ENCODE measurements at places on chromosomes 12 and 14.

GRCh38 chr12:125128439-125129178, 63.4 kb downstream of the AACS start:
- no peak for DNase-seq

GRCh38 chr14:52987514-52987913, 36.7 kb upstream of the FERMT2 start:
- DNase-seq = no peak

DNA sequence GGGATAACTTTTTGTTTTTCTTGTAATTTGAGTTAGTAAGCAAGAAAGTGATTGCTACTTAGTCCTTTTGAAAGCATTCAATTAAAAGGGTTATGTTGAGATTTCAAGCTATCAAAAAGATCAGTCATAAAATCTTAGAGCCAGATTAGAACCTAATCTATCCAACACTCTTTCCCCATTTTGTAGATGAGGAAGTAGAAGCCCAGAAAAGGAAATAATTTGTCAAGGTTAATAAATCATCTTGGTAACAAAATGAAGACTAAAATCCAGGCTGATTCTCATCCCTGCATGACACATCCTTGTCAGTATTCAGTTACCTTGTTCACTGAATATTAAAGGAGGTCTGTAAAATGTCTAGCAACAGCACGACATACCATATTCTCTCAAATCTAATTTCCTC, 26.5 kb downstream of the PPP1R13B start:
- DNase-seq = no peak

GRCh38 chr14:91501951-91502930, 7.9 kb downstream of the PPP4R3A start:
- DNase-seq = no peak

- no peak for DNase-seq
Observed at GRCh38 chr14:42671636-42672035, 1065.0 kb downstream of the LRFN5 start.

DNA sequence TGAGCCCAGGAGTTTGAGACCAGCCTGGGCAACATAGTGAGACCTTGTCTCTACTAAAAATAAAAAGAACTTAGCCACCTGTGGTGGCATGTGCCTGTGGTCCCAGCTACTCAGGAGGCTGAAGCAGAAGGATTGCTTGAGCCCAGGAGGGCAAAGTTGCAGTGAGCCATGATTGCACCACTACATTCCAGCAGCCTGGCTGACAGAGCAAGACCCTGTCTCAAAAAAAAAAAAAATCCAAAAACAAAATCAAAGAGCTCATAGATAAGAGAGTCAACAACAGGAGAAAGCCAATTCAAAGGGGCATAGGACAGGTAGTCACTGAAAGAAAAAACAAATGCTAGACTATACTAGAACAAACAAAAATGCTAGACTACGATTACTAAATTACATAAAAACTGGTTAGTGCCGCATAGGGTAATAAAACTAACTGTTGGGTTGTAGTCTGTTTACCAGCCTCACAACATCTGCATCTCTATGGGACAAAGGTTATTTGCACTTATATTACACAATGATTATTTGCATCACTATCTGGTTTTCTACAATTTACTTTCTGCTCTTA, 16.6 kb upstream of the EEA1 start:
- DNase-seq = no peak

DNA sequence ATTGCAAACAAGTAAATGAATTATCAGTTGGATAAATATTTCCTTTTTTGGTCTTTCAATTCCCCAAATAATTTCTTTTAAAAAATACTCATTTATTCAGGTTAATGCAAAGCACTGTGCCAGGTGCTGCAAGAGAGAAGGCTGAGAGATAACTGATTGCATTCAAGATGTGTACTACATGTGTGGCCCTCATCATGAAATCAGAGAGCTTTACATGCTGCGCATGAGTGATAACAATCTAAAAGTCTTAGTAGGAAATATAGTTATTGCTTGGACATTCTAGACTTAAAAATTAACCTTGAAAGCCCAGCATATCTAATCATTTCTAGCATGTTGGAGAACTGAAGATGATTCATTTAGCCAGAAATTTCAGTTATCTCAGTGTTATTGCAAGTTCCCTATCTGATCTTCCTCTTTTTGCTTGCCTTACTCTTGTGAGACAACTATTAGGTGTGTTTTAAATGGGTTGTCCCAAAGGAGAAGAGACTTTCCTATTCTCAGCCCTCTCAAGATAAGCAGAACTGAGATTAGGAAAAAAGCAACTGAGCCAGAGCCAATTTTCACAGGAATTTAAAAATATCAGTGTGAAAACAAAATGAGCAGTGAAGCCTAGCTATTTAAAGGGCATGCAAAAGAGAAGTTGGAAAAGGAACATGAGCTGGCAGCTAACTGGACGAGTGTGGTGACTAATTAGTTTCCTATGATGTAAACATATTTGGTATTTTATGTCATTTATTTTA, 60.9 kb downstream of the PLEKHA5 start:
- no peak for DNase-seq

DNA sequence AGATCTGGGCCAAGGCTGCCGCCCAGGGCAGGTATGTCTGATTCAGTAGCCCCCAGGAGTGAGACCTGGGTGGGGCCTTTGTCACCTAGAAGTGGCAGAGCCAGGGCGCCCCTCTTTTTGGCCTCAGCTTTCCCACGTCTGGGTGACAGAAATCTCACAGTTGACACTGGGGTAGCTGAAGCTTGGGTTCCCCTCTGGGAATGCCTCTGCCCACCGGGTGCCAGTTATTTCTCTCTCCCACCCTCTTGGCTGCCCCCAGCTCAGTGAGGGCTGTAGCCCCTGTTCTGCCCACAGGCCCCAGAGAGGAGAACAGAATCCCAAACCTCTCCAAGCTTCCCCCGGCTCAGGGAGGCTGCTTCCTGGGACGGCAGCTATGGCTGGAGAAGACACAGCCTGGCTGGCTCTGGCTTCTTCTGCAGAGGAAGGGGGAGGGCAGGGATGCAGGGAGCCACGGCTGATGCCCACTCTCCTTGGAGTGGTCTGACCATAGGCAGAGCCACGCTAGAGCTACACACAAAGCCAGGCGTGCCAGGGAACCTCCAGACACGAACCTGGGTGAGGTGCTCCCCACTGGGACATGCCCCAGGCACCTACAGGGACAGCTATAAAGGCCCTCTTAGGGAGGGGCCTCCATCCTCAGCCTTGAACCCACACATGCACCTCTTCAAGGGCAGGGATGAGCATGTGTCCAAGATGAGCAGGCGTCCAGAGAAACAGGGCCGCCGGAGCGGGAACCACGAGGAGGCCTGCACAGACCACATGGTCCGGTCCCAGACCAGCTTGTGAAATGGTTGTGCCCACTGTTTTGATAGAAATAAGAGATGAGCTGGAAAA, 51.7 kb downstream of the BEGAIN start:
- no peak for DNase-seq

DNA sequence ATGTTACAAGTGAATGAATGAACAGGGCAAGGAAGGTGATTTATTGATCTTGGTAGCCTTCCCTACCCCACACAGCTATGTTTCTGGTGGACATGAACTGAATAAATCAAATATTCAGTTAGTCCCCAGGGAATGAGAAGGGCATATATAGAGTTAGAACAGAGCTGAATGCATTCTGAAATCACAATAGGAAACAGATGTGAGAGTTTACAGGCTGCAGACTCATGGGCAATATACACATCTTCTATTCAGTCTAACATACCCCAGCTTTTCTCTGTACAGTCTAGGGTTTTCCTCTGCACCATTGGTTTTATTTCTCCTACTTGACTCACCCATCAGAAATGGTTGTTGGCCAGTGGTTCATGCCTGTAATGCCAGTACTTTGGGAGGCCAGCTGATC, 7.3 kb upstream of the STX2 start:
- no peak for DNase-seq

- no peak for DNase-seq
Observed at GRCh38 chr14:60331201-60332045, 82.4 kb downstream of the PPM1A start.

- DNase-seq = no peak
Observed at GRCh38 chr12:58765076-58765475, 155.2 kb downstream of the LRIG3 start.

DNA sequence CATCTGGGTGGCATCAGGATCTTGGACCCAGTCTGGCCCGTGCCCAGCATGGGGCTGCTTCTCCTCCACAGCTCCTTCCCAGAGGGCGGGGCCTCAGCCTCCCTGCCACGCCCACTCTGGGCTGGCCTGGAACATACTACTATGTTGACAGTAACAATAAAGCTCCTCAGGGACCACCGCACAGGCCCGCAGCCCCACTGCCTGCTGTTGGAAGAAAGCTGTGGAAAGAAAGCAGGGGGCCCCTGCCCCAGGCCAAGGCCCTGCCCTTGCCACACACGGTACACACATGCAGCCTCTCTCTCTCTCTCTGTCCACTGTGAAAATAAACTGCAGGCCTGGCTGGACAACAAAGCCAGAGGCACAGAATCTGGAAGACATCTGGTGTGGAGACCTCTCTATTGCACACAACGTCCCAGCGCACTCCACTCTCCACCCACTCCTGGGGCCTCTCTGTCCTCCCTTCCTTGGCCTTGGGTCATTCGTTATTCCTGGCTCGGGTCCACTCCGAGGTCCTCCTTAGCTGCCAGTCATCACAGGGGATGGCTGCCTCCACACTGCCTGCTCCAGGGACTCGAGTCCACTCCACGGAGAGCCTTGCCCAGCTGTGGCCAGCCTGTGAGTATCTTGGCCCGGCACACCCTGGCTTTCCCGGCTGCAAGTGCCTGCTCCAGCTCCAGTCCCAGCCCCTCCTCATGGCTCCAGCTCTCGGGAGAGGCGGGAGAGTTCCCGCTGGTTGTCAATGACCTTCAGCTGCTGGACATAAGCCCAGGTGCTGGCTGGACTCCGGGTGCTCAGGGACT, 11.8 kb upstream of the ENDOU start:
- DNase-seq = no peak

- DNase-seq = no peak
Observed at GRCh38 chr12:124848621-124849380, 14.9 kb downstream of the SCARB1 start.

GRCh38 chr12:4154672-4155225, 118.8 kb upstream of the CCND2 start:
- DNase-seq = no peak

DNA sequence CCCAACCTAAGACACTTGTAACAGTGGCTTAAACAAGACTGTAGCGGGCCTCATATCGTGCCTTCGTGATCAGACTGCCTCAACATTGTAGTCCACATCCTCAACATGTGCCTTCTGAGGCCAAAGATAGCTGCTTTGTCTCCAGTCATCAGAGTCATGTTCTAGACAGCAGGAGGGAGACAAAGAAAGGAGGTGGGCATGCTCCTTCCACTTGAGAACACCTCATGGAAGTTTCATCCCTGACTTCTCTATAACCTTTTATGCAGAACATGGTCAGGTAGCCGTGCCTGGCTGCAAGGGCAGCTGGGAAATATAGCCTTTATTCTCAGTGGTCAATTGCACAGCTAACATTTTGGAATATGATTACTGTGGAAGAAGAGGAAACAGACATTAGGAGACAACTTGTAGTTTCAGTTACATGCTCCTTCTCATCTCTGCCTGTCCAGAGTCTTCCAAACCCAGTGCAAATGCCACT, 25.3 kb upstream of the DHRS2 start:
- no peak for DNase-seq

- DNase-seq = no peak
Observed at GRCh38 chr14:70361893-70362292, 2.4 kb upstream of the COX16 start.

DNA sequence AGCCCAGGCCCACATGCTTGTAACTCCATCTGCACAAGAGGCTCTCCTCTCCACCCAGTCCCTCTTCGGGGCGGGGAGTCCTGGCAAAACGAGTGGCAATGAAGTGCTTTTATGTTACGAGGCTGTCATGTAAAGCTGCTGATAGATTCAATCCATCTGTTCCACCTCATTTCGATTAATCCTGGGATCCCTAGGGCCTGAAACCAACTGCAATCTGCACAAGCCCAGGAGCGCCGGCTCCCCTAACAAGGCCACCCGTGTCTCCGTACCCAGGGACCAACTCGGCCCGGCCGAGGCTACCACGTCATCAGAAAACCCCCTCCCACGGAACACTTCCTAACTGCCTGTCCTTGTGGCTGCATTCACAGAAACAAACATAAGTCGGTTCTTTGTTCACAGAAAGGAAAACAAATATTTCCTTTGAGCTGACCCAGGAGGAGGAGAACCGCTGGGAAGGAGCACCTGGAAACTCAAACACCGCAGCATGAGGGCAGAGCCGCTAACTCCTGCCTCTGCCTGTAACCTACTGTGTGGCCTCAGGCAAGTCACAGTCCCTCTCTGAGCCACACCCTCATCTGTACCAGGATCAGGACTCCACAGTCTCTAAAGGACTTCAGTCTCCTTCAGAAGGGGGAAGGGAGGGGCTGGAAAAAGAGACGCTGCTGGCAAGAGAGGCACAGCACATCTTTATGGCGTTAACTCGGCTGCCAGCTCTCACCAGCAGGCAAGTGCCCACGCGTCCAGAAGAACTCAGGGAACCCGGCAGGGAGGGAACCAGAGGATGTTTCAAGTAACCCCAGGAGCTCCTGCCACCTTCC, 47.8 kb downstream of the CCDC88C start:
- no peak for DNase-seq

DNA sequence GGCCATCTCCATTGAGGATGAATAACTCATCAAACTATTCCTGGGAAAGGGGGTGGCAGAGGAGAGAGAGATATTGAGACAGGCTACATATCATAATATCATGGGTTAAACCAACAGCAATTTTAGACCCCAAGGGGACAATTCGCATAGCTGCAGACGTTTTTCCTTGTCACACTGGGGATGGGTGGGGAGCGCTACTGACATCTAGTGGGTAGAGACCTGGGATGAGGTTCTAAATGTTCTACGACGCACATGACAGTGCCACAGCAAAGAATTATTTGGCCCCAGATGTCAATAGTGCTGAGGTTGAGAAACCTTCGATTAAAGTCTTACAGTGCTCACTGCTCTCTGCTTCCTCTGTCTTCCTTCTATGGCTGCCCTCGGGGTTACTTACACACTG, 425.6 kb downstream of the NRXN3 start:
- DNase-seq = no peak

- no peak for DNase-seq
Observed at GRCh38 chr14:68589447-68590200, 203.2 kb downstream of the ZFP36L1 start.

- no peak for DNase-seq
Observed at GRCh38 chr12:86292480-86292879, 36.3 kb upstream of the MGAT4C start.

- DNase-seq = no peak
Observed at GRCh38 chr12:91364471-91365184, 182.0 kb upstream of the DCN start.

- no peak for DNase-seq
Observed at GRCh38 chr14:72975770-72976169, 49.5 kb downstream of the DCAF4 start.

DNA sequence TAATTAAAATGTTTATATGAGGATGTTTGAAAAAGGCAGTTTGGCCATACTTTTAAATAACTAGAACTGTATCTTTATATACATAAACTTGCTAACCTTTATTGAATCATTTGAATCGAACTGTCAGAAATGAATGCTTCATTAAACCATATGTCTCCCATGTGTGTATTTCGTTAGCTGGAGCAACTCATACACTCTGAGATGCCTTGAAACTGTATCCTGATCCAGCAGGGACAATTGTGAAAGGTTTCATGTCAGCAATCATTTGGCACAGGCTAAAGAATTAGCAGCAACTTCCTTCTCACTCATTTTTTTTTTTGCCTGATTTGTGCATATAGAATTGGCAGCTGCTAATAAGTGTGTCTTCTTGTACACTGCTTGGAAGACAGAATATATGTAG, 109.9 kb downstream of the NAV3 start:
- no peak for DNase-seq

- DNase-seq = no peak
Observed at GRCh38 chr14:106222731-106223130, 696.3 kb downstream of the TMEM121 start.

Measured in T-helper 1 cell (primary cell).